ENCODE measurements at places on chromosomes 12 and 14.

- no peak for DNase-seq
These were observed 13.4 kb upstream of the DNAH10 start for GRCh38 chr12:123748661-123749060.

DNA sequence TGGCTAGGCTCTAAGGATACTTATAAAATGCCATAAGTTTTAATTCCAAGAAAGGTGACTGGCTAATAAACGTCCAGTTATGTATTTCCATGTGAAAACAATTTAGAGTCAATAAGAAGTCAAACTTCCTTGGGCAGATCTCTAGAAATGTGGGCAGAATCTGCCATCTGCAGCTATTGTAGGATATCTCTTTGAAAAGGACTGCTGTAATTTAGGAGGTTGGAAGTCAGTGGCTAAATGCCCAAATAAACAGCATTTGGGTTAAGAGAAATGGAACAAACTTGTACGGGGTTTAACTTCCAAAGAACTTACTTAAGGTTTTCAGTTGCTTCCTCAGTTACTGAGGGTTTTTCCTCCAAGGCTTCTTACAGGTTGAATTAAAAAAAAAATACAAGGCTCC, 121.6 kb downstream of the FIGNL2 start:
- DNase-seq, result no peak

- DNase-seq, result no peak
These were observed 18.5 kb downstream of the BDKRB1 start for GRCh38 chr14:96274543-96274942.

GRCh38 chr12:117090816-117091711, 8.2 kb downstream of the TESC start:
- no peak for DNase-seq

DNA sequence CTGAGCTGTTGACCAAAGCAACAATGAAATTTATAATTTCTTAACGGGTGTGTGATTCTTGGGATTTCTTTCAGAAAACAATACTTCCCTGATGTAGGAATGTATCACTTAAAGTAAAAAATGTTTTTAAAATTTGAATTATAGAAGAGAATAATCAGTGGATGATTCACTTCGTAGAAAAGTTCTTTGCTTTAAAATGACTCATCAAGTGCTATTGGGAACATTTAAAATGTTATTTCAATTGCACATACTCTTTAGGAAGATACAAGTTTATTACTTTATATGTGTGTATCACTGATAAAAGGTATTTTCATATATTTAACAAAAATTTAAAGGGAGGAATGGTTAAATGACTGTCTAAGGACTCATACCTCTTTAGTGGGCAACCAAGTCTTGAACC, 155.3 kb downstream of the PDE3A start:
- no peak for DNase-seq

DNA sequence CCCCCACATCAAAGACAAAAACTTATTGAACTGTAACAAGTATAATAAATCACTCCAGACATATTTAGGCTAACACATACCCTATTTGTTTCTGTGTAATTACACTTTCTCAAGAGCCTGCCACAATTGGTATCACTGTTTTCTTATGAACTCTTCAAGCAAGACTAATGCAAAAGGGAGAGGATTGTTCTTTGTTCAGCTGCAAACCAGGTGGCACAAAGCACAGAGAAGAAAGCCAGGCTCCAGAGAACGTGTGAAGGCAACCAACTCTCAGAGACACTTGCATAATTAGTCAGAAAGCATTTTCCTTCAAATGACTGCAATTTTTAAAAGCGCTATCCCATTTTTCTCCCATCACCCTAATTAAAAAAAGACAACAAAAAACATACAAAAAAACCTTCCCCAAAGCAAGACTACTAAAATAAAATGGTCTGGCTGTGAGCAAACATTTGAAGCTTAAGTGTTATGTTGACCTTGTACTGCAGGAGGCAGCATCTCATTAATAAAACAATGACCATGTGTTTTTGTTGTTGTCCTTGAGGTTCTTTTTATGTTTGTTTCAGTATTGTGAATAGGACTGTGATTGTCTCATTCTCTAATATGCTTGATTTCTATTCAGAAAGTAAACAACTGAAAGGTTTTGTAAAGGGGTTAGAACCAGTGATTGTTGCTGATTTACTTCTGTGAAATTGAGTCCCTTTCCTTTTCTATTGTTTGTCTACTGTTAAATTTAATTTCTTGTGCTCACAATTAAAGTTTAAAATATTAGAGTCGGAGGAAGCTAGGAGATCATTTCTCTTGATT, 452.7 kb upstream of the PDE3A start:
- DNase-seq, result no peak

- no peak for DNase-seq
These were observed 18.0 kb upstream of the TMEM260 start for GRCh38 chr14:56561606-56562005.

GRCh38 chr12:132510746-132511477, 21.0 kb downstream of the FBRSL1 start:
- DNase-seq, result no peak

DNA sequence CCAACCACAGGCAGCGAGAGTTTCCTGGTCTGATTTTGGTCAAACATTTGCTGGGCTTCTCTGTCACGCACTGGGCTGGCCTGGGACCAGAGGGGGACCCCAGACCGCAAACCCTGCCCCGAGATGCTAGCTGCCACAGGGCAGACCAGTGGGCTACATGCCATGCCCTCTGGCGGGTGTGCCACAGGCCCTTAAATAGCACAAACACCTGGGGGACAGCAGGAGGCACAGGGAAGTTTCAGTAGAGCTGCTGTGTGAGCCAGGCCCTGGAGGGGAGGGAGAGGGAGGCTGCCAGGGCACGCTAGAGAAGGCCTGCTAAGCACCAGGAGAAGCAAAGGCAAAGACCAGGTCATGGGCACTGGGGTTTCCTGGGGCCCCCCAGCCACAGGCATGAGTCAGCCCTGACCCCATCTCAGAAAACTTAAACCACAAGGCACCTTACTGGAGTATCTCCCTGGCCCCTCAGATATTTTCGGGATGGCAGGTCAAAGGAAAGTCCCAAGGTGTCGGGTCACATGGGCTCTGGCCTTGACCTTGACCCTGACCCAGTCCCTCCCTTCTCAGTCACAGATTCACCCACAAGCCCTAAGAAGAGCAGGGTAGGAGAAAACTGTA, 29.2 kb downstream of the ITPK1 start:
- no peak for DNase-seq

DNA sequence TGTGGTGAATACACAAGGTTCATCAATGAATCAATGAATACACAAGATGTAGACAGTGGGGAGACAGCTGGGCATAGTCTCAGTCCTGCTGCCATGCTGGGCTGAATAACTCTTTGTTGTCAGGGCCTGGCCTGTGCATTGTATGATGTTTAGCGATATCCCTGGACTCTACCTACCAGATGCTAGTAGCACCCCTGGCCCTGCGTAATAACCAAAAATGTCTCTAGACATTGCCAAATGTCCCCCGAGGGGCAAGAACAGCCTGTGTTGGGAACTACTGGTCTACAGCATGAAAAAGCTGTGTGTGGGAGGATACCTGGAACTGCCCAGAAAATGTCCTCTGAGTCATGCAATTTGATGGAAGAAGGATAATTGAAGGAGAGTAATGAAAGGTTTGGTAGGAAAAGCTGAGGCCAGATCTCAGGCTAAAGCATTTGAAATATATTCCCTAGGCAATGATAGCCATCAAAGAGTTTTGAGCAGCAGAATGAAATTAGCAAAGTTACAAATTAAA, 128.2 kb downstream of the TMEM30B start:
- DNase-seq, result no peak

Data from stimulated activated CD8-positive, alpha-beta memory T cell treated with anti-CD3 and anti-CD28 coated beads, Interleukin-7, amount 100 ng/mL, for 1 hour (primary cell).